Right renal pelvis (tissue), 4 donors: ENCODE measurements at places on chromosomes 5 and 9. TPM values are rescaled to one million over a fixed set of nuclear protein-coding genes. Genes with fewer than 3 reads are reported as not detected.

Gene TAF11L5
- not detected for polyA plus RNA-seq

Gene PCDHA9
- 0.11 TPM for polyA plus RNA-seq

DNA sequence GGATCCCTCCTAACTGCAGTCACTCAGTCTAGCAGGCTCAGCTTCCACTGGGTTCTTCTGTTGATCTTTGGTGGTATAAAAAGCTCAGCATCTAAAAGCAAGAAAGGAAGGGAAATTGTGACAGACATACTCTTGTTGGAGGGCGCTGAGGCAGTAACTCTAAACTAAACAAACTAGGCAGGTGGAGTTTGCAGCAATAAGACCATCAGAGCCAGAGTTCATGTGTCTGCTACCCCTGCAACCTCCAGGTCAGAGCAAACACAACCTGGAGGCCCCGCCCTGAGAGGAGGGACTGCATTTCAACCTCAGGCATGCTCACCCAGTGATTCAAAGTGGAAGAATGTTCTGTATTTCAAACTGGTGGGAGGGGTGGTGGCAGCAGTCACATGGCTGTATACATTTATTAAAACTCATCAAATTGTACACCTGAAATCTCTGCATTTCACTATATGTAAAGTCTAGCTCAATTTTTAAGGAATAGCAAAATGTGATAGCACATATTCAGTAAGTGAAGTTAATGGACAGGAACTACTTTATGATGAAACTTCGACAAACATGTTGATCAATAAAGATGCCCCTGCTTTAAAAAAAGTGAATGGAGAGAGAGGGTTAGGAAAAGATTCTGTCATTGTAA lies 7.1 kb downstream of the ACTL7A start:
- DNase-seq: no peak

DNA sequence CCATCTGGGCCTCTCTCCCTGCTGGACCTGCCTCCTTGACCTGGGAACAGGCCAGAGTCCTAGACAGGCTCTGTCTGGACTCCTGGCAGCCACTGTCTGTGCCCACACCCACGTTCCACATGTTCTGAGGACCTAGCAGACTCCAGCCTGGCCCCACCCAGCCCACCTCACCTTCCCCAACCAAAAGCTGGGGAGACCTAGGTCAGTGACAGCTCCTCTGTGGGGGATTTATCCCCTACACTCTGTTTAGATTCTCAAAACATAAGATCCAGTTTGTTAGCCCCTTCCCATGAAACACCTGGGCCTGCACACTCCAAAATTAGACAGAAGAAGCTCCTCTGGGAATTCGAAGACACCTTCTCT lies 59.8 kb upstream of the ADAMTS2 start:
- no peak for DNase-seq

Gene FAM153A
- polyA plus RNA-seq: 0.32 TPM

Gene HK3
- polyA plus RNA-seq: 0.42 TPM

GRCh38 chr9:133238272-133238850 lies 29.3 kb upstream of the OBP2B start:
- no peak for DNase-seq

Gene CNTLN
- 14.7 TPM for polyA plus RNA-seq

- no peak for DNase-seq
Measured at GRCh38 chr5:73405691-73406090, 42.9 kb downstream of the FOXD1 start.

GRCh38 chr5:61653807-61654580 lies 321.9 kb downstream of the ZSWIM6 start:
- DNase-seq: no peak

Gene FOXD4L5
- 0.07 TPM for polyA plus RNA-seq
